Body of pancreas (tissue), 4 donors: ENCODE measurements at places on chromosomes 4 and X. TPM values are rescaled to one million over a fixed set of nuclear protein-coding genes. Genes with fewer than 3 reads are reported as not detected.

DNA sequence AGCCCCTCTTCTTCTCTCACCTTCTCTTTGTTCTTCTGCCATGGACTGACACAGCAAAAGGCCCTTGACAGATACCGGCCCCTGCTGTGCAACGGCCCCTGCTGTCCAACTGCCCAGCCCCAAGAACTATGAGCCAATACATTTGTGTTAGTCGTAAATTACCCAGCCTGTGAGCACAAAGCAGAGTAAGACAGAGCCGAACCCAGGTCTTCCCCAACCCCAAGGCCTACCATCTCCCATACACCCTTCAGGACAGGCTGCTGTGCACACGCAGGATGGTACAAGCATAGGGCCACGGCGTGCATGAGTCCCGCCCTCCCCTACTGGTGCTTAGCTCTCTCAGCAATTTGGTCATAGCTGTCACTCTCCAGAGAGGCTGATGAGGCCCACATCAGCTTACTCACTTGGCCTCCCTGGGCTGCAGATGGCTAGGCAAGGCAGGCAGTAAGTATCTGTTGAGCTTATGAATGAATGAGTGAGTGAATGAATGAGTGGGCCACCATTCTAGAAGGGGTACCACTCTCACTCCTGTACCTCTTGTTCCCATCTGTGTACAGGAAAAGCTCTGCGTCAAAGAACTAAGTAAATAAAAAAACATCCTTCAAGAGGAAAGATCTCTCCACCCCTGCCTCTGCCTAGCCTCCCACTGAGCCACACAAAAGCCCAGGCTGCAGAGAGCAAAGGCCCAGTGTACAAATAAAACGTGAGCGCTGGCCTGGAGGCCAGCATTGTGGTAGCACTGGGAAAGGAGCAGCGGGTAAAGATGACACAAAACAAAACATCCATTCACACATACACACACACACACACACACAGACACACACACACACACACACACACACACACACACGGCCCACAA lies 13.9 kb downstream of the WDR1 start:
- no peak for DNase-seq

- DNase-seq, result no peak
Observed at GRCh38 chr4:20552004-20552403, 148.3 kb upstream of the PACRGL start.

DNA sequence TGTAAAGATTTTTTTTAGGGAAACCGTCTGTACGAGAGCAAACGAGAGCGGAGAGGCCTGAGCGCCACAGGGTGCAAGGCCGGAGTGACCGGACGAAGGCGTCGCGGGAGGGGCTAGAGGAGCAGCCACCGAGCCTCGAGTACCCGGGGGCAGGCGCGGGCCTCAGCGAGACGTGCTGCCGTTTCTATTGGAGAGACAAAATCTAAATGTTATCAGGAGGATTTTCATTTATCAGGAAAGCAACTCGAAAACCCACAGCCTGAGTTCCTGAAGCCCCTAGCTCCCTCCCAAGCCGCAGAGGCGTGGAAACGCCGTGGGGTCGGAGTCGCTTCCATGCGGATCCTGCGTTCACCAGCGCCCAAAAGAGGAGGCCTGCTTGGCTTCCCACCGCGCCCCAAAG lies 194.3 kb downstream of the MGST2 start:
- no peak for DNase-seq

- DNase-seq, result no peak
Observed at GRCh38 chr4:142353149-142353738, 492.9 kb downstream of the INPP4B start.

DNA sequence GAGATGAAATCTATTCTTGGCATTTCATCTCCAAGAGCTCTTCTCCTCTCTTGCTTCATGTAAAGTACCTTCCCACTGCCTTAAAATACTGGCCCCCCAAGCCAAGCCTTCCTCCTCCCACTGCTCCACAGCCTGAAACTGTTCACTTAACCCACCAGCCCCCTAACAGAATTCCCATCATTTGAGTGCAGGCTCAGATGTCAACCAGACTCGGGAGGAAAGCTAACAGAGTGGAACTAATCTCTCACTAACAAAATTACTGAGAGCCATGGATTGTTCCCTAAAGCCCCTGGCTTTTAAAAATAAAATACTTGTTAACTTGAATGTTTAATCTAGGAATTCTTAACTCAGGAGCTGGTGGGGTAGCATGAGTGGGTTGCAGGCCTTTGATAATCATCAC lies 7.1 kb upstream of the DCUN1D4 start:
- DNase-seq, result no peak

DNA sequence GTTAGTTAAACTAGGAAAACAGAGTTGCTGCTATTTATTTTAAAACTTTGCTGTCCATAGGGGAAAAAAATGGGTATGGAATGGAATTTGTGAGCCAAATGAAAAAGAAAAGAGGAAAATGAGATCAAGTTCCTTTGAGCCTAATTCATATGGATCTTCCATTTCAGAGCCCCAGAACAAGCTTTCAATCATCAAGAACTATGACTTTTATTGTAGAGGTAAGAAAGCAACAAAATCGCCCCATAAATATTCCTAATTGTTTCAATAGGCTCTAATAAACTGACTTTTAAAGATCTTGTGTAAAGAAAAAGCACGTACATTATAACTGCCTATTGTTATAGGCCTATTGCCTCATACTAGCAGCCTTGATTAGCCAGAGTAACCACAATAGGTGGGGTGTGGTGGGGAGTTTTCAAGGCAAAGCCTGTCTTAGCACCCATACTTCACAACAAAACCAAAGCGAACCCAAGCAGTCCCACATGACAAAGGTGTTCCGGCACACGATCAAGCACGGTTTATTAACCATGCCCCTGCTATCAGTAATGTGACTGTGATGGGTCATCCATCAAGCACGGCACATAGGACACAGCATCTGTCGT lies 44.4 kb downstream of the RBM47 start:
- no peak for DNase-seq

The BCORL1 gene
- 4.4 TPM for total RNA-seq

The STX18 gene
- 53.4 TPM for total RNA-seq

The F9 gene
- total RNA-seq, result not detected

The MAGEA1 gene
- not detected for total RNA-seq
